Activated CD8-positive, alpha-beta T cell treated with anti-CD3 and anti-CD28 coated beads, Interleukin-2, amount 10 ng/mL, durations not matched to agents 7 days and 5 days (primary cell): ENCODE measurements at places on chromosomes 2 and 18. TPM values are rescaled to one million over a fixed set of nuclear protein-coding genes. Genes with fewer than 3 reads are reported as not detected.

- no peak for DNase-seq
- H3K27ac ChIP-seq, result no peak overlapping the region
- no peaks in the 10 kb centered on the region for H3K27me3 ChIP-seq
- peaks cover 10% of the 10 kb centered on the region for H3K36me3 ChIP-seq
Observed at GRCh38 chr2:203669820-203670219, 36.6 kb upstream of the CD28 start.

- DNase-seq, result no peak
- no peaks in the 10 kb centered on the region for H3K36me3 ChIP-seq
Observed at GRCh38 chr2:179272406-179273192, 8.0 kb upstream of the SESTD1 start.

GRCh38 chr18:80225685-80226084 lies 21.6 kb downstream of the PARD6G start:
- H3K4me1 ChIP-seq, result no peaks in the 10 kb centered on the region
- H3K36me3 ChIP-seq, result no peaks in the 10 kb centered on the region
- no peak overlapping the region for H3K27ac ChIP-seq
- DNase-seq, result no peak

MRO gene
- total RNA-seq, result not detected

DNA sequence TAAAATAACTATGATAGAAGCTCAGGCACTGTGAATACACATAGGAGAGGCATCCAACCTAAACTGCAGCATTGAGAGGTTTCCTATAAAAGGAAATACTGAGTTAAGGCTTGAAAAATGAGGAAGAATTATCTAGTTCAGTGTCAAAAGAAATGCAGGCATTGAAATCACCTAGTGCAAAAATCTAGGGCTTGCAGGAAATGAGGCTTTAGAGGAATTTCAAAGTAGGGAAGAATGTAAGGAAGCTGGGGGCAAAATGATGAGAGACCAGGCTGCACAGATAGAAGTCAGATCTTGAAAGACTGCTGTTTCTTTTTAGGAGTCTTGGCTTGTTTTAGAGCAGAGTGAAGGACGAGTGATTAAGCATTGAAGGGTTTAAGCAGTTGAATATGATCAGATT lies 28.1 kb upstream of the SCYGR2 start:
- H3K27me3 ChIP-seq, result peaks cover 5% of the 10 kb centered on the region
- no peak overlapping the region for H3K27ac ChIP-seq
- DNase-seq, result no peak

CKAP2L gene
- 63.4 TPM for total RNA-seq

CRACDL gene
- total RNA-seq, result 0.97 TPM

DNA sequence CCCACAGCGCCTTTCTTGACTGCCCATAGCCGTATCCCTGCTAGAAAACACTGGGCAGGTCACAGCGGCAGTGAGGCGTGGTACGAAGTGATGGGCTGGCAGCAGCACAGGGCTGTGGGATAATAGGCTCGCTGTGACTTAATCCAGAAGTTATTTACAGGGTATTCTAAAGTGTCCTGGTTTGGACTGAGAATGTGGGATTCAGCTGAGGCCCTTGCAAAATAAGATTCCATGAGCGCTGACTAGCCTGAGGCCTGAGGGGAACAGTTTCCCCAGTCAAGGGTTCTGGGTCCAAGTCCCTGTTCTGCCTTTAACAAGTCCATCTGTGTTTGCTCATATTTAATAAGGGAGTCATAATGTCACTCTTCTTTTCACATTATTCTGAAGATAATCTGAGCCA lies 34.6 kb downstream of the SETBP1 start:
- H3K27me3 ChIP-seq, result peaks cover 11% of the 10 kb centered on the region
- H3K4me1 ChIP-seq, result peaks cover 23% of the 10 kb centered on the region
- no peak for DNase-seq
- no peak overlapping the region for H3K27ac ChIP-seq
- peaks cover 11% of the 10 kb centered on the region for H3K36me3 ChIP-seq
- no peak overlapping the region for H3K4me3 ChIP-seq

- peaks cover 52% of the 10 kb centered on the region for H3K36me3 ChIP-seq
- peak overlapping the region; percentile 8 for H3K27ac ChIP-seq
- no peaks in the 10 kb centered on the region for H3K4me1 ChIP-seq
- no peaks in the 10 kb centered on the region for H3K27me3 ChIP-seq
Observed at GRCh38 chr2:171788316-171788993, 101.2 kb downstream of the DYNC1I2 start.
